ENCODE measurements at places on chromosomes 2 and 18.

GRCh38 chr2:230268606-230269243, 43.2 kb downstream of the SP140 start:
- DNase-seq = no peak

GRCh38 chr2:181153886-181154285, 173.5 kb downstream of the UBE2E3 start:
- no peak for DNase-seq

DNA sequence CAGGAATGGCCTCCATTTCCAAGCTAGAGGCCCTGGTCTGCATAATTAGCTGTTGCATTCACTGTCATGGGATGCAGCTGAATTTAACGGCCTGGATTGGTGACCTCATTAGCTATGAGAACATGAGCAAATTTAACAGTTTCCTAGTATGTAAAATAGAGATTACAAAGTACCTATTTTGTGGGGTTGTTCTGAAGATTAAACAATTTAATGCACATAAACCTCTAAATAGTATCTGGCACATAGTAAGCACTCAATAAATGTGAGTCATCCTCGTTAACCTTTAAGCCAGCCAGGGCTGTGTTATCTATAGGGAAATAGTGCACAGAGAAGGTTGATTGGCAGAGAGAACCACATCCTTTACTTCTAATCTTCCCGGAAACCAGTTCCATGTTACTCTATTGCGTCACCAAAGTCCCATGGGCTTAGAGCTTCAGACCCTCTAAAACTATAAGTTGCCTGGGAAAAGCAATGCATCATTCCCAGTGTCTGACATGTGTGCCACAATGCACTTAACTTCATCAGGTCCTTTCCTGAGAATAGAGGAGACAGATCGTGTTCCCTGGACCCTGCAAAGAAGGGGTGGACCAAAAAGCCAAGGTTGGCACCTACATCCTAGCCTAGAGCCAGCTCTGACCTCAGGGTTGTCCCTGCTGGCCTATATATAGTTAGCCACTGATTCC, 196.5 kb downstream of the LNPK start:
- no peak for DNase-seq

GRCh38 chr2:227815066-227815465, 1.4 kb downstream of the CCL20 start:
- no peak for DNase-seq

DNA sequence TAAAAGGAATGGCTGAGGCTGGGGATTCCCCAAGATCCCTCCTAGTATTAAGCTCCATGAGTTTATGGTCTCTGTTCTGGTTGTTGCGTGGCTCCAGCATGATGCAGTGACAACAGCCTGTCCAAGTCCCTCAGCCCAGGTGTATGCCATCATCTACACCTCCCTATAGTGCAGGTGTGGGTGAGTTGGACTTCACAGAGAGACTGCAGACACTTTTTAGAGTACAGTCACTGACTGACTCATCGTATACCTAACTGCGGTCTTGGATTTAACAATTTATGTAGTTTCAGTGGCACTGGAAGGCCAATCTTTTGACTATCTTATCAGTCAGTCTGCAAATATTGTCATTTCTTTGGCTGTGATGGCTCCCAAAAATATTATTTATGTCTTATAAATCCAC, 415.0 kb downstream of the TMX3 start:
- no peak for DNase-seq

DNA sequence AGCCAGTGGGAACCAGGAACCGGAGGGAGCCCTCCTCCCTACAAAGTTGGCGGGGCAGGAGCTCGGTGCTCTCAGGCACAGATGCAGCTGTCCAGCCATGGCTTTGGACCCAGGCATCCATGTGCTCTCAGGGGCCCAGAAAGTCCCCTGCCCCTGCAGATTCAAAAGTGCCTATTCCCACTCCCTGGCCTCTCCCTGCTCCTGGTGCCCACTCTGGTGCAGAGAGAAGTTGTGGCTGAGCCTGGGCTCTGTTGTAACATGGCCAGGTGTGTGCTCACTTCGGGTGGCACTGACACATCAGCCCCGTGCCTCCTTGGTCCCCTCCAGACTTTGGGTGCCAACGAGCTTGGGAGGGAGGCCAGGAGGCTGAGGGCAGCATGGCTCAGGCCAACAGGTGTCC, 315.8 kb upstream of the KYNU start:
- no peak for DNase-seq

- no peak for DNase-seq
These were observed 59.9 kb downstream of the ATP9B start for GRCh38 chr18:79129120-79129519.

GRCh38 chr2:45852450-45853150, 201.1 kb downstream of the PRKCE start:
- no peak for DNase-seq

DNA sequence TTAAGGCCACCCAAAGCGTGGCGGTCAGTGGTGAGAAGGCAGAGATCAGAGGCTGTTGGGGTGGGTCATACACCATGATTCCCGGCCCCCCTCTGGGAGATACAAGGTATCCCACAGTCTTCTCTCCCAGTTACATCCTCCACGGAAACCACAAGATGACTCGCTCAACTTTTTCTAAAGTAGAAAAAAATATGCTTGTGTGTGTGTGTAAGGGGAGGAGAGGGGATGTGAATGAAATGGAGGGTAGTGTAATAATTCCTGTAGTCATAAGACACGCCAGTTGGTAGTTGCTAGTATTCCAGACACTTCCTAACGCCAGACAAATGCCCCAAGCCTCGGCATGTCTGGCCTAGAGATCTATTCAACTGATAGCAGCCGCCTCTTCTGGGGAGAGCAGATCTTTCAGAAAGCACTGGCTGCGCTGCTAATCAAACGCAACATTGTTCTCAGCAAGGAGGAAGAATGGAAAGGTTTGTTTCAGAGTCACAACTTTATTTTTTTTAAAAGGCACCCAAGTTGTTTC, 143.5 kb downstream of the TGIF1 start:
- no peak for DNase-seq

DNA sequence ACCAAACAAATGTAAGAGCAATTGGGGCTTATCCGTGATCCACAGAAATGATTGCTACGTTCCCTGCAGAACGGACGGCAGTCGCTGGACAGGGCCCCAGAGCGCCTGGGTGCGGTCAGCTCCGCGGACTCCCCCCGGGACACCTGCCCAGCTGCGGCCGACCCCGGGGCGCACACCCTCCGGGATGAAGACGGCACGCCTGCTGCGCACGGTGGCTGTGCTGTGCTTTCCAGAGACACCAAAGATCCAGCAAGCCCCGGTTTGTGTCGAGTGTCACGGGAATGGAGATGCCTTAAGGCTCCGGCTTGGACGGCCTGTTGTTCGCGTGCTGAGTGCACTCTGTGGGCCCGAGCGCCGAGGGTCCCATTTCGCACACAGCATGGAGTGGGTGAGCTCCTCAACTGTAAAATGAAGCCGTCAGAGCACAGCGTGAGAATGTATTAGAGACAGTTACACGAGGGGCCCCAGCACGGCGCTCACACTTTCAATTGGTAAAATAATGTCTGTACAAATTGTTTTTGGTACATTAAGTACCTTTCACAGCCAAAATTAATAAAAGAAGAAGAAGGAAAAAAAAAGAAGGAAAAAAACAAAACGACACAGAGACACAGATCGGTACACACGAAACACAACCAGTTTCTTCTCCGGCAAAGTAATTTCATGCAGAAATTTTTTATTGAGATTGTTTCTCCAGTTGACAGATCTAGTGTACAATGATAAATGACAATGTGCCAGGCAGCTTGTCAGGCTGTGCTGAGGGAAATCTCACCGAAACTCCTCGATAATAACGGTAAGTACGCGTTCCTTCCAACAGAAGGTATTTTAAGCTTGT, 615.8 kb upstream of the SALL3 start:
- no peak for DNase-seq

GRCh38 chr18:63111671-63112402, 207.7 kb downstream of the BCL2 start:
- DNase-seq = no peak

GRCh38 chr2:33134086-33134771, 187.5 kb downstream of the LTBP1 start:
- no peak for DNase-seq

DNA sequence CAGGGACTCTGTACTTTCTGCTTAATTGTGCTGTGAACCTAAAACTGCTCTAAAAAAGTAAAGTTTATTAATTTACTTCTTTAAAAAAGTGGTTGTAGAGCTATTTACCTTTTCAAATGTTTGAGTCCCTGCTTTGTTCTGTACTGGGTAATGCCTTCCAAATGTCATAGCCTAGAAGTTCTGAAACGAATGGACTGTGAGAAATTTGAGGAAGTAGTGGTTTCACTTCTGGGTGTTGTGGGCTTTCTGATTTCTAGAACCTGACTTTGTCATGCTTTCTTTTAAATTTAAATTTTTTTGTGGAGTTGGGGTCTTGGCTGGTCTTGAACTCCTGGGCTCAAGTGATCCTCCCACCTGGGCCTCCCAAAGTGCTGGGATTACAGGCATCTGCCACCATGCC, 44.6 kb downstream of the SMAD4 start:
- DNase-seq = no peak

GRCh38 chr2:148021886-148022285, 995 bp downstream of the MBD5 start:
- DNase-seq = no peak

- no peak for DNase-seq
These were observed 610.0 kb upstream of the CDH2 start for GRCh38 chr18:28786926-28787325.

DNA sequence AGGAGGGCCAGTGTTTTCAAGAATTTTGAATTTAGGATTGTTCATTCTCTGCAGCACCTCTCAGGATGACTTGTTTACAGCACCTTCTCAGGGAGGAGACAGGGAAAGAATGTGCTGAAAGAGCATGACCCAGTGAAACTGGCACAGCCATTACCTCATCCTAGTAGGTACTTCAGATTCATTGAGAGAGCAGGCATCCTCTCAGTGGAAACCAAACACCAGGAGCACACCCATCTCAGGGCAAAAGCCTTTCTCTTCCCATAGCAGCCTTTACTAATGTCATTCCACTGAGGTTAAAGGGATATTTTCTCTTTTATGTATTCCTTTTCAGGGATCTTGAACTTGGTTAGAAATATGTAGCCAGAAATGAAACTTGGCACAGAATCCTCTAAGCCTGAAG, 2.6 kb downstream of the MAP2 start:
- no peak for DNase-seq

DNA sequence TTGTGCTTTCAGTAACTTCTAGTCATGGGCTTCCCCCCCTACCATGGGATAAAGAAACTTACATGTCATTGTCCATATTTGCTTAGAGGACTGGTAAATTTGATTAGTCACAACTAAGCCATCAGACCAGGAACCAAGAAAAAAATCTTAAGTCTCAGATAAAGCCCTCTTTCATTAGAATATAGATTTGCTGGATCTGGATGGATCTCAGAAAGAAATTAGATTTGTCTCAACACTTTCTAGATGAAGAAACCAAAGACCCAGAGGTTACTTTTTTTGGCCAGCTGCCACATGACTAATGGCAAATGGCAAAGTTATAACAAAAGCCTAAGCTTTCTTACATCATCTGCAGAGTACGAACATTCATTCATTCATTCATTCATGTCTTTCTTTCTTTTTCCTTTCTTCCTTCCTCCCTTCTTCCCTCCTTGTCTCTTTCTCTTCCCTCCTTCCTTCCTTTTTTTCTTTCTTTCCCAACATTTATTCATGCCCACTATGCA, 60.2 kb downstream of the CDCA7 start:
- DNase-seq = no peak

DNA sequence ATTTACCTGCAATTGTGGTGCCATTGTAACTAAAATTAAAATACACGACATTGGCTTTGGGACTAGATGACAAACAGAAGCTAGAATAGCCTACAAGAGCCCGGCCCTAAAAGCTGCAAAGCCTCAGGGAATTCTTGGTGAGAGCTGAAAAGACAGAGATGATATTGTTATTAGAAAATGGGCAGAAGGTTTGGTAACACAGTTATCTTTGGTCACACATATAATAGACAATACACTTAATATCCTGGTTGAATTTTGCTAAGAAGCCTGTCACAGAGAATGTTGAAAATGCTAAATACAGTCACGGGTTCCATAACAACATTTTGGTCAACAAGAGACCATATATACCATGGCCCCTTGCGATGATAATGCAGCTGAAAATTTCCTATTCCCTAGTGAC, 157.3 kb upstream of the CDH19 start:
- DNase-seq = no peak

DNA sequence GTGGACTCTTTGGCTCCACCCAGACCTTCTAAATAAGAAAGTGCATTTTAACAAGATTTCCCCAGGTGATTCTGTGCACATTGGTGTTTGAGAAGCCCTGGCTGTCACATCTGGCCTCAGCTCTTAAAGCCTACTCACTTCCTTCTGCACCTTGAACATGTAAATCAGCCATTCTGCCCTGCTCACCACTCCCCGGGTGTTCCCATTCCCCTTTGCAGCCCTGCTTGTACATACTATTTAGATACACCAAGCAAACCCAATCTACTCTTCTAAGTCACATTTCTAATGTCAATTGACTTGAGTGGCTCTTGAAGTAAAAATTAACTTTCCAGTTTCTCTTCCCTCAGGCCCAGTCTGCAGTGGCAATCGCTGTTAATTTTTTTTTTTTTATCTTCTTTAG, 13.1 kb upstream of the SCN1A start:
- no peak for DNase-seq

- DNase-seq = no peak
These were observed 41.9 kb upstream of the EPB41L3 start for GRCh38 chr18:5585653-5586052.

DNA sequence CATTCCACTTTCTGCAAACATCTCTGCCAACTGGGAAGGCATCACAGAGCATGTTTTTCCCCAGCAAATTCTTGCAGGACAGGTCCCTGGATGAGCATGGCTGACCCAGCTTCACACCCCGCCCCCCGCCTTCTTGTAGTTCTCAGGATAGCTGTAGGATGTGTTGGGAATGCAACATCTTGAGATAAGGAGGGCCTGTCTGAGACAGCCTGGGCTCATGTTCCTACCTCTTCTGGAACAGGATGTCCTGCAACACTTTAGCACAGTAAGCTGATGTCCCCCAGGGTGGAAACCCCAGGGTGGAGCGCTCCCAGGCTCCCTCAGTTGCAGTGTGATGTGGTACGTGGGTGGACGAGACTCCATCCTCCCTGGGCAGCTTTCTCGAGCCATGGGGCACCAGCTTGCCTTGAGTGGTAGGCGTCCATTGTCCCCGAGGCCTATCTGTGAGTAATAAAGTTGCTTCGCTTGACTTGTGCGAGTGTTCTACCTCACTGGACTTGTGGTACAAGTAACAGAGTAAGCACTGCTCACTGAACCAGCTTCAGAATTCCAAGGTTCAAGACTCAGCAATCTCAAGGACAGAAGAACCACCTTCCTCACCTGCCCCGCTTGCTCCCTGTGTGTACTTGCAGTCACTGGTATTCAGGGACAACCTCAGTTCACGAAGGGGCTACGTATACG, 48.6 kb downstream of the EMX1 start:
- DNase-seq = no peak

GRCh38 chr2:118310681-118311429, 222.6 kb downstream of the INSIG2 start:
- no peak for DNase-seq

- no peak for DNase-seq
These were observed 140.7 kb downstream of the RNF144A start for GRCh38 chr2:7057865-7058400.

DNA sequence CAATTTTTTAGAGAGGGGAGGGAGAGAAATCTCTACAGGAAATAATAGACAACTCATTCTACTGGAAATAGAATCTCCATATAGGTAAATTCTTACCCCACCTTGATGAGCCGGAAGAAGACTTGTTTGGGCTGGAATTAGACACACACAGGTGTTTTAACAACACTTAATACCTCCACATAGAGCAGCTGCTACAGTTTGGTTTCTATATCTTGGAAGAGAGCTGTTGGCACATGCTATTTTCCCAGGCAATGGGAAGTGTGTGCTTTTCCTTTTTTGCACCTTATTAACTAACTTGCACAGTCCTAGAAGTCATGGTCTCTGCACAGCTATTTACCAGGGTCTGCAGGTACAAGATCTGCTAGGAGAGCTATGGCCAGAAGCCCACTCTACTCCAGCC, 73.7 kb downstream of the SATB2 start:
- DNase-seq = no peak
